ENCODE measurements at places on chromosomes 7 and 10.

DNA sequence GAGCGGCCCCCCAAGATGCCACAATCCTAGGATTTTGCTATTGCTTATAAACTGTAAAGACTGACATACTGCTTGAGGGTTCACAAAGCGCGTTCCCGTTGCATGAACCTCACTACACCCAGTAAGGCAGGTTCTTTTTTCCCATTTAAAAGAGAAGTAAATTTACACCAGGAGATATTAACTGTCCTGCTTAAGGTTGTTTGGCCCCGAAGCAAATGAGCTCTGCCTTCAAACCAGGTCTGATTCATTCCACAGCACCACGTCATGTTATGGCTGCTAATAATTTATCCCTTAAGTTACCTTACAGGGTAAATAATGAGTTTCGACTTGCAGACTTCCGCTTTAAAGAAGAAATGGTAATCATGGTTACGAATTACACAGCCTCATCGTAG is 559 bp upstream of the FKBP14 start:
- DNase-seq, result no peak

GRCh38 chr7:77295549-77295948 is 95.9 kb upstream of the FGL2 start:
- DNase-seq, result no peak

DNA sequence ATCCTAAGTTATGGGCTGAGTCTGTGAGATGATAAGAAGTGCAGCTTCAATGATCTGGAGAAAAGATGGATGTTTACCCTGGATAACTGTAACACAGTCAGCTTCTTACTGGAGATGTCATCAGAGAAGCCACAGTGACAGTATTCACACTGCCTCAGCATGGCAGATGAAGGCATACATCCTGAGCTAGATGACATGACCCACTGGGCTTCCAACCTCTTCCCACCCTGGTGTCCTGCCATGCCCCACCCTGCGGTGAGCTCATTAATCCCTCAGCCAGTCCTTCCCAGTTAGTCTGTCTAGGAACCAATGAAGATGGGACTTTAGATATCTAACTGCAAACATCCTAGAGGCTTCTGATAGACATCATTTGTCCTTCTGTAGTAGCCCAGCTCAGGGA is 213.8 kb downstream of the TAX1BP1 start:
- DNase-seq, result no peak

DNA sequence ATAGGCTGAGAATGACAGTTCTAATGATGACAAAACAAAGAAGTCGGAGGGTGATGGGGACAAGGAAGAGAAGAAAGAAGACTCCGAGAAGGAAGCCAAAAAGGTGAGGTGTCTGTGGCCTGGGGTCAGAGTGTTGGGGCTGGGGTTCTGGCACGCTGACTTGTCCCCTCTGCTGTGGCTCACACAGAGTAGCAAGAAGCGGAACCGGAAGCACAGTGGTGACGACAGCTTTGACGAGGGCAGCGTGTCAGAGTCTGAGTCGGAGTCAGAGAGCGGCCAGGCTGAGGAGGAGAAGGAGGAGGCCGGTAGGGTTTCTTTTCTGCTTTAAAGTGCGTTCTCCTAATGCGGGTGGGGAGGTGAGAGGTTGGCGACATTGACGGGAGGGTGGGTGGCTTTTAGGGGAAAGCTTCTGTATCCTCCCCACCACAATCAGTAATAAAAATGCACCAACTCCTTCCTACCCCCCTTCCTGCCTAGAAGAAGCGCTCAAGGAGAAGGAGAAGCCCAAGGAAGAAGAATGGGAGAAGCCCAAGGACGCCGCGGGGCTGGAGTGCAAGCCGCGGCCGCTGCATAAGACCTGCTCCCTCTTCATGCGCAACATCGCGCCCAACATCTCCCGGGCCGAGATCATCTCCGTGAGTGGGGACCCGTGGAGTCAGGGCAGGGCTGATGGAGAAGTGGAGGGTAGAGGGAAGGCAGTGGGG is 4.6 kb downstream of the UFSP1 start:
- DNase-seq, result peak; percentile 22

GRCh38 chr7:150740053-150740452 is 2.8 kb downstream of the GIMAP5 start:
- no peak for DNase-seq

GRCh38 chr10:94192974-94193373 is 169.8 kb downstream of the NOC3L start:
- DNase-seq, result no peak

GRCh38 chr10:49569031-49569631 is 30.2 kb upstream of the ERCC6 start:
- no peak for DNase-seq

DNA sequence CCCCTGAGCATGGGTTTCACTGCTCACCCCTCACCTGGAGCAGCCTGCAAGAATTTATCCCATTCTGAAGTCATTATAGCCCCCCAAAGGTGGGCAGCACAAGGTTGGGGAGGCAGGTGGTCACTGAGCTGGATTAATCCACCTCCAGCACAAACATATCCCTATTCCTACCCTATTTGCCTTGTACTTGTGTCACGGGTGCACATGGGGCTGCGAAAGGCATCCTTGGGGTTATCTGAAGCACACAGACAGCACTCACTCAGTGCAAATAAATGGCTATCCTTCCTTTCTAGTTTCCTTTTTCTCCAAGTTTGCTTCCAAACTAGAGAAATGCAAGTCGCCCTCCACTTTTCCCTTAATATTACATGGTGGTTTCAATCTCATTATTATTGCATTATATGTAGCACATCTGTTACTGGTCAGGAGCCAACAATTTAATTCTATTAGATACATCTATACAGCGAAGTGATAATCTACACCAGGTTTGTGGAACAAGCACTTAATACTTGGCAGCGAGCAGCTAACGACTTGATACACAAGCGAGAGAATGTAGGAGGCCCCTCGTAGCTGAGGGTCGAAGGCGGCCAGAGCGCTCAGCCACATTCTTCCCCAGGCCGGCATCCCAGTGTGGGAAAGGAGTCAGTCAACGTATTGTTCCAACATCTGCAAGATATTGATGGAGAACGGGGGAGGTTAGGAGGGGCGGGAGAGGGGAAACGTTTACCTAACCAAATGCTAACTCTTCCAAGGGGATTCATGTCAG is 121.3 kb upstream of the HABP2 start:
- DNase-seq, result no peak

GRCh38 chr10:57694956-57695608 is 572.6 kb downstream of the IPMK start:
- no peak for DNase-seq

- DNase-seq, result peak; percentile 39
Observed at GRCh38 chr10:96043893-96044715, 721 bp downstream of the CCNJ start.

DNA sequence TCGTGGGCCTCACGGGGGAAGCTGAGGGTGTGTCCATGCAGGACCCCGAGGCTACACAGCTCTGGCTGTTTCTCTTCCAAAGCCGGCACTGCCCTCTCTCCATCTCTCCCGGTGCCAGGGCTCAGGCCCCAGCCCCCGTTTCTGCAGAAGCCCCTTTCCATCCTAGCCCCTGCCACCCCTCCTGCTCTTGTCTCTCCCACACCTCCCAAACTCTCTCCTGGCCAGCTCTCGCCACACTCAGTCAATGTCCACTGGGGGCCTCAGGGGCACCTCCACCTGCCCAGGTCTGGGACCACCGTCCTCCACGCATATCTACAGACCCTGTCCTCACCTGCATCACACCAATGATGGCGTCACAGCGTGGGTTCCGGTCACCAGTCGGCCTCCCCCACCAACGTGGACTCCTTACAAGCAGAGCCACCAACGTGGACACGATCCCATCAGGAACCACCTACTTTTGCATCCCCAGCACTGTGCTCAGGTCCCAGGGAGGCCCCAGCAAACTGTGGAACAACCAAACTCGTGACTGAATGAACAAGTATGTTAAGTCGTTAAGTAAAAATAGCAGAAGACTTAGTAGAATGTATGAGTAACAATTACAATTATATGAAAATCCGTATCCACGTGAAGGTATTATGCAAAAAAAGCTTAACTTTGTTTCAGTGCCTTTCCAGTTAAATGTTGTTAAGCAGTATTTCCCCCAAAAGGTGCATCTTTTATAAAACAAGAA is 38.4 kb downstream of the DIP2C start:
- no peak for DNase-seq

- no peak for DNase-seq
Observed at GRCh38 chr7:80420876-80421275, 91.0 kb downstream of the GNAT3 start.

- no peak for DNase-seq
Observed at GRCh38 chr10:105843786-105844185, 1202.7 kb downstream of the SORCS3 start.

GRCh38 chr7:39734633-39735004 is 111.2 kb downstream of the RALA start:
- no peak for DNase-seq

DNA sequence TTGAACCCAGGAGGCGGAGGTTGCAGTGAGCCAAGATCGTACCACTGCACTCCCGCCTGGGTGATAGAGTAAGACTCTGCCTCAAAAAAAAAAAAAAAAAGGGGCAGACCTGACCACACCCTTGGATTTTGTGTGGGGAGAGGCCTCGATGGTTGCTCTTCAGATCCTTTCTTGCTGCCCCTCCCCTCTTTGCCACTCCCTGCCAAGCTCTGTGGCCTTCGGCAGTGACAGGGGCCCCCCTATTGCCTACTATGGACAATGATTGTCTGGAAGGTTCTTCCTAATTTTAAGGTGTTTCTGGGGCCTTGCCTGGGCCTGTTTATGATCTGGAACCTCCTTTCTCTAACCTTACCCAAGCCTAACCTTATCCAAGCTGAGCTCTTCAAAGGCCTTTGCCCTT is 795 bp downstream of the PRF1 start:
- no peak for DNase-seq

DNA sequence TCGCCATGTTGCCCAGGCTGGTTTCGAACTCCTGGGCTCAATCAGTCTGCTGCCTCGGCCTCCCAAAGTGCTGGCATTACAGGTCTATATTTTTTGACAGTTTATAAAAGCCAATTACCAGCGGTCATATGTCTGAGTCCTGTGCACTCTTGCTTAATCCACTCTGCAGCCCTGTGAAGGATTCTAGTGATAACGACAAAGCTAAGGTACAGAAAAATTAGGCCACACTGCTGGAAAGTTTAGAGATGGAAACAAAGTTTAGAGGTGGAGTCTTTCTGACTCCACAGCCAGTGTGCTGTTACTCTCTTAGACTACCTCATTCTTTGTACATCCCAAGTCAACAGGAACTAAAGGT is 707 bp downstream of the PTER start:
- no peak for DNase-seq

GRCh38 chr7:138458576-138459412 is 1.3 kb upstream of the TRIM24 start:
- no peak for DNase-seq

DNA sequence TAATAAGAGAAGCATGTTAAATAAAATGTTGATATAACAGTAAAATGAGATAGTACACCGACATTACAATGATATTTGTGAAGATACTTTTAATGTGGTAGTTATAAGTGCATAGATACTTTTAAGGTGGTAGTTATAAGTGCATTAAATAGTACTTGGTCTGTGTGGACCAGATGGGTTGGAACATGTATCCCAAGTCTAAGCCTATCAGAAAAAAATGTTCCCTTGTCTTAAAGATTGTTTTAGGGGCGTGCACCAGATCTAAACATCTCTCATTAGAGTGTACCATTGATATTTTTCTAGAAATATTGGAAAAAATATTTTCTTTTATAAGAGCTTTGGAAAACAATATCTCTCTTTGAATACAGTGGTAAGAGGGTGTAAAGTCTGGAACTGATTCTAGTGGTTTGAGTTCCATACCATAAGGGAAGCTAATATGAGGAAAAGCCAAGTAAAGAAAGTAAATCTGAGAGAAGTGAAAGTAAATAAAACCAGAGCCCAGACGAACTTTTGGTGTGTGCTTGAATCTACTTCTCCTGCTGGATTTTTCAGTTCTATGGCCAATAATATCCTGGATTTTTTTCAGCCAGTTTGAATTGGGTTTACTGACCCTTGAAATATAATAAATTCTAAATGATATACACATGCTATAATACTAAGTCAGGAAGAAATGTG is 175.3 kb downstream of the MBL2 start:
- no peak for DNase-seq

- no peak for DNase-seq
Observed at GRCh38 chr10:65571011-65571570, 1354.7 kb upstream of the LRRTM3 start.

GRCh38 chr10:97228775-97229157 is 43.0 kb upstream of the SLIT1 start:
- DNase-seq, result no peak

- no peak for DNase-seq
Observed at GRCh38 chr10:30134171-30134945, 75.0 kb upstream of the JCAD start.

GRCh38 chr7:45642044-45642443 is 67.9 kb downstream of the ADCY1 start:
- no peak for DNase-seq

DNA sequence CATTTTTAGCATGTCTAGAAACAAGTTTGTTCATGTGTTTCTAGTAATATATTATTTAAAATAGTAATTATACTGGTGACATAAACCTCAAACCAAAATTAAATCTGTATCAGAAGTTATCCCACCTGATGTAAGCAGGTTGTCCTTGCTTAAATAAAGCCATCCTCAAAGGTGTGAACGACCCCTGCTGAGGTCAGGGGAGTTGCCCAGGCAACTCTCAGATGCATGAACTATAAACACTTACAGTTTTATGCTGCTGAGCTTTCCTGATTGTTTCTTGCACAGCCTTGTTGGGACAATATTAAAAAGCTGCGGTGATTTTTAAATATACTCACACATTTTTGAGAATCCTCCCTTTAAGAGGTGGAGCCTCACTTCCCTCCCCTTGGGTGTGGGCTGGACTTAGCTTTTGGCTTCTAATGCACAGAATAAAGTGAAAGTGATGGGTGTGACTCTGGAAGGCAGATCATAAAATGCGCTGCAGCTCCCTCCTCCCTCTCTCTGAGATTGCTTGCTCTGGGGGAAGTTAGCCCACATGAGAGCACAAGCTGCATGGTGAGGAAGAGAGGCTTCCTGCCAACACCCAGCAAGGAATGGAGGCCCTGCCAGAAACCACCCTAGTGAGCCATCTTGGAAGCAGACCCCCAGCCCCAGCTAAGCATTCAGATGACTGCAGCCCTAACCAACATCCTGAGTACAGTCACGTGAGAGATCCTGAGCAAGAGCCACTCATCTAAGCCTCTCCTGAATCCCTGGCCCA is 152.7 kb downstream of the SKIDA1 start:
- DNase-seq, result no peak

GRCh38 chr10:5630112-5630436 is 36.3 kb downstream of the ASB13 start:
- DNase-seq, result no peak

DNA sequence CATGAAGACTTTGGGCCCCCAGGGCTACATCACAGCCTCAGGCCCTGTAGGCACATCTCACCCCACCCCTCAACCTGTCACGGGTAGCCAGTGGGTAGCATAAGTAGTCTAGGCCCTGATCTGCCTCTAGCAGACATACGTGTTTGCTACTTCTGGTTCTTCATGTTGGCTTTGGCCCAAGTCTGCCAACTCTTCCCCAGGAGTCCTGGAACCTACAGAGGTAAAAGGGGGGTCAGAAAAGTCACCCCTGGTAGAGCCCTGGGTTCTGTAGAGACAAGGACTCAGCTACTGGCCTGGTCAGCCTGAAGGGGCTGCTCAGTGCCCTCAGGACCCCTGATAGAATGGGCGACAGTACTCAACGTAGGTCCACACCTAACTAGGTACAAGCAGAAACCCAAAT is 67.5 kb upstream of the UNC5B start:
- DNase-seq, result no peak
